ENCODE measurements at places on chromosomes 7 and 10.

GRCh38 chr7:77188731-77189437 lies 10.7 kb downstream of the FGL2 start:
- no peak for DNase-seq

DNA sequence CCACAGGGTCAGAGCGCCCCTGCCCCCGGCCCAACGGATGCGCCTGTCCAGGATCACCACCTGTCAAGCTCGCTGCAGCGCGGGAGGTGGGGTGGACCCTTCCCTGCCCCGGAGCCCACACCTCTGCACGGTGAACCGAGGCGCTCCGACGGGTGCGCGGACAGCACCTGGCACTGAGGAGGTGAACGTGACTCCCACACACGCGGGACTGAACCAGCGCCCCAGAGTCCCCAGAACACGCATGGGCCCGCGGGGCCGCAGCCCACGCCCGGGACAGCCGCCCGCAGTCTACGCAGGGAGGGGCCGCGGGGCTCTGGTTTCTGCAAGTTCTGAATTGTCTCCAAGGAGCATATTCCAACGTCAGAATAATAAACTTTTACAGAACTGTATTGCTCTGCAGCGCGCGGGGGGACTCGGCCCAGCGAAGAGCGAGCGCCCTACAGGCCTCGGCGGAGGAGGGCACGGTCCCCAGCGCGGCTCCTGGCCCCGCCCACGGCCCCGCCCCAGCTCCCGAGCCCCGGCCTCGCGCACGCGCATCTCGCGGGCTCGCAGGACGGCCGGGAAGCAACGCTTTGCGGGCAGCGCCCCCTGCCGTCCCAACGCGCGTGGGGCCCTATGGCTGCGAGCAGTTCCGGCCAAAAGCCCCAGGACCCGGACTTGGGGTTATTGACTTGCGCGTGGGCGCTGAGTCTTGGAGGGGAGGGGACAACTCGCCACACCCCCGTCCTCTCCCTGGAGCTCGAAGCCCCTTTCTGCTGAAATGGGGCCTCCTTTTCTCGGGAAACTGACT lies 29.7 kb downstream of the OAT start:
- peak; percentile 85 for DNase-seq

- no peak for DNase-seq
Observed at GRCh38 chr7:139702811-139703486, 74.8 kb downstream of the HIPK2 start.

GRCh38 chr7:84025332-84025927 lies 169.2 kb downstream of the SEMA3A start:
- no peak for DNase-seq

GRCh38 chr7:24319209-24319608 lies 35.2 kb downstream of the NPY start:
- DNase-seq = no peak

- no peak for DNase-seq
Observed at GRCh38 chr7:158353606-158354570, 233.7 kb downstream of the PTPRN2 start.

DNA sequence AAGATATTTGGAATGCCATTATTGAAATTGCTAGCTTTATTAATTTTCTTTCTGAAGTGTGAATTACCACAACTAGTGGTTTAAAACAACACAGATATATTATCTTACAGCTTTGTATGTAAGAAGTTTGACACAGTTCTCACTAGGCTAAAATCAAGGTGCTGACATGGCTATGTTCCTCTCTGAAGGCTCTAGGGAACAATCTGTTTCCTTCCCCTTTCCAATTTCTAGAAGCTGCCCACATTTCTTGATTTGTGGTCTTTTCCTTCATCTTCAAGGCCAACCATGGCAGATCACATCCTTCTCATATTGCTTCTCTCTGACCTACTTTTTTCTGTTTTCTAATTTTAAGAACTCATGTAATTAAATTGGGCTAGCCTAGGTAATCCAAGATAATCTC lies 43.3 kb upstream of the SLC26A3 start:
- no peak for DNase-seq

GRCh38 chr7:139646566-139646965 lies 123.1 kb downstream of the CLEC2L start:
- no peak for DNase-seq

DNA sequence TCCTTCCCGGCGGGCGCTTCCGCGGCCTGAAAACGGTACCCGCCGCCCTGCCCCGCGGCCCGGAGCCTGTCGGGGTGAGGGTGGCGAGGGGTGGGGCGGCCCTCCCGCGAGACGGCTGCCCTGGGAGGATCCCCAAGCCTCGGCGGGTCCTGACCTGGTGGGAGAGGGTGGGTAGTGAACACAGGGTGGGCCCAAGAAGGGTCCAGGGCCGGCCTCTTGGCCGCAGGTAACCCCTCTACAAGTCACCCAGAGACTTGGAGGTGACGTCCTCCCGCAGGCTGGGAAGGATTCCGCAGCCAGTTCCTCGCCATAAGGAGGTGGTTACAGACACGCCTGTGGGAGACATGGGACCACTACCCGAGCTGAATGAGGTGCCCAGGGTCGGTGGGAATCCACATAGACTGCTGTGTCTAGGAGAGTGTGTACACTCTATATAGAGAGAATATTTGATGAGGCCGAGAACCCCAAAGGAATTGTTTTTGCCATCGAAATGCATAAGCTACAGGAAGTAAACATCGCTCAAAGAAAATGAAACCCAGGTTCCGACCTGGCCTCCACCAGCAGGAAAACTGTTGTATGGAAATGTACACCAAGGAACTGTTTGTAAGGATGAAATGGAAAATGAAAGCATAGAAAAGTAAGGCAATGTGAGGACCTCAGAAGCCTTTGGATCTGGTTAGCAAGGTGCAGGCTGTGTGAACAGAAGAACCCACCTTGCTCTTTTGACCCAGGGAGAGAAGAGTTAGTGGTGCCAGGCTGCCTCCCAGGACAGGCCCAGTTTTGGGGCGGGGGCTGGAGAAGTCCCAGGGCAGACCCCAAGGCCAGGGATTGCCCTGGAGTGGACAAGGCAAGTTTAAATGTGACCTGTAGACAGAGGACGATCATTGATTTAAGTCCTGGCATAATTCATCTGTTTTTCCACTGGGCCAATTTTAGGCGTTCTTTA lies 659 bp downstream of the OPTN start:
- DNase-seq = peak; percentile 20

GRCh38 chr7:74307738-74308505 lies 18.7 kb downstream of the CLIP2 start:
- DNase-seq = no peak

DNA sequence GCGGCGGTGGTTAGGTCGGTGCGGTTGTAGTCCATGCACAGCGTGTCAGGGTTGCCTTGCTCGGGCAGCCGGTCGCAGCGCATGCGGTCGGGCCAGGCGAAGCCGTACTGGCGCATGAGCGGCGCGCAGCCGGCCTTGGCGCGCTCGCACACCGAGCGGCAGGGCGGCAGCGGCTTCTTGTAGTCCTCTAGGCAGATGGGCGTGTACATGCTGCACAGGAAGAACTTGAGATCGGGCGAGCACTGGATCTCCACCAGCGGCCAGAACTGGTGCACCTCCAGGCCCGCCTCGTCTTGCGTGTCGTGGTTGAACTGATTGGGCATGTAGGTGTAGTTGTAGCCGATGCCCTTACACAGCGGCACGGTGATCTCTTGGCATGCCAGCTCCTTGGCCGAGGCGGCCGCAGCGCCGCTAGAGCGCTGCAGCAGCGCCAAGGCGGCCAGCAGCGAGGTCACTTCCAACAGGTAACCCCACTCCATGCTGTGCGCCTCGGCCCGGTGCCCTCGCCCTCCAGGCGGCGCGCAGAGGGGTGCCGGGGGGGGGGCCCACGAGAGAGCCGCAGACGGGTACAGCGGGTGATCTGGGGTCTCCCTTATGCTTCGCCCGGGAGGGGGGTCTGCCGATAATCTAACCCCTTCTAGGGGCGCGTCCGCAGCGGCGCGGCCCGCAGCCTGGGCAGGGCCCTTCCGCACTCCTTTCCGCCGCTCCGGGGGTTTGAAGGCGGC lies 983 bp downstream of the FZD8 start:
- peak; percentile 20 for DNase-seq

DNA sequence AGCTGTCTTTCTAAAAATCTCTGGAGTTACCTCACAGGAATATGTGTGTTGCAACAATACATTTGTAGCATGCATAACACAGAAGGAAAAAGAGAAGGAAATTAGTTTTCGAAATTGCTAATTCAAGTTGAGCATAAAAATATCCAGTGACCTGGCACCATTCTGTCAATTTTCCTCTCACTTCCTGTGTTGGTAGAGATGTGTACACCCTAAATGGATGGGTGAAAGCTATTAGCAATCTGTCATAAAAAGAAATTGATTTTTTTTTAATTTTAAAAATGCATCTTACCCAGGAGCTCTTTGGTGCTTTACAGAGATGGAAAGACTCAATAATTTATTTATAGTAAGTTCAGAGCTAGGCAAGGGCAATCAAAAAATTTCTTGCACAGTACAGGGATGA lies 333.3 kb upstream of the TMEM229A start:
- no peak for DNase-seq

- DNase-seq = peak; percentile 10
Observed at GRCh38 chr10:92011560-92012214, 88.1 kb downstream of the BTAF1 start.

- no peak for DNase-seq
Observed at GRCh38 chr7:153590571-153590970, 461.6 kb upstream of the DPP6 start.

GRCh38 chr10:71496927-71497762 lies 100.4 kb downstream of the CDH23 start:
- no peak for DNase-seq

DNA sequence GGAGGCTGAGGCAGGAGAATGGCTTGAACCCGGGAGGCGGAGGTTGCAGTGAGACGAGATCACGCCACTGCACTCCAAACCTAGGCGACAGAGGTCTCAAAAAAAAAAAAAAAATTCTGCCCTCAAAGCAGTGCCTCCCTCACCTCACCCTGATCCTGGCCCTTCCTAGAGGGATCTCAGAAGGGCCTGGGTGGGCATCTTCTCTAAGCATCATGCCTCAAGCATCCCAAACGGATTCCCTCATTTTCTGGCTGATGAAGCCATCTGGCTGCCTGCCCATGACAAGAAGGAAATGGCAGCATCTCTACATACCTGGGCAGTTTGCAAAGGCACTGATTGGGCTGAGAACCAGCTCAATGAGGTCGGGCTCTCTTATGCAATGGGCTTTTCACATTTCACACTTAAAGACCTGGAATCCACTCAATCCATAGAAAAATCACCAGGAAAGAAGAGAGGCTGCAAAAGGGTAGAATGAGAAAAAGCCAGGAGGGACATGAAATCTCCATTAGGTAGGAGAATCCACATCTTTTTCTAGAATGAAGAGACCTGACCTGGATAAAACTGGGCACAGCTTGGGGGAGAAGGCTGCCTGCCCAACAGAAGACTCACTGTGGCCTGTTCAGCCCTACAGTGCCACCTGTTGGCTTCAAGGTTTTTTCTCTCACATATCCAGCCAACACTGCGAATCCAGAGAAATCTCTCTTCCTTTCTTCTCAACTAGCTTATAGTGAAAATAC lies 48.1 kb downstream of the PDLIM1 start:
- no peak for DNase-seq

DNA sequence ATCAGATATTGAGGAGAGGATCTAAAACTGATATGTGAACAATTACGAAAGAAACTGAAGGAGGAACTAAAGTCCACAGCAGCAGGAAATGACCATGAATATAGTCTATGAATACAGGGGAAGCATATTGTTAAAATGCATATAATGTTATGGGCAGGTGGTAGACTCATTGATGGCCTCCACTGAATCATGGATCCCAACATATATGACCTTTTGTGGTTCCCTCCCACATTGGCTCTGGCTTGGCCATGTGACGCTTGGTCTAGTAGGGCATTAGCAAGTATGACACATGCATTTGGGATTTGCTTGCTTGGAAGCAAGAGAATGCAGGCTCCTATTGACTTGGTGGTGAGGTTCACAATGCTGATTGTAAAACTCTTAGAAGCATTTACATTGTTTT lies 55.2 kb upstream of the RAB18 start:
- no peak for DNase-seq

- DNase-seq = no peak
Observed at GRCh38 chr7:99092064-99092720, 51.7 kb downstream of the SMURF1 start.
